Effector CD8-positive, alpha-beta T cell (primary cell): ENCODE measurements at places on chromosomes 4 and X.

DNA sequence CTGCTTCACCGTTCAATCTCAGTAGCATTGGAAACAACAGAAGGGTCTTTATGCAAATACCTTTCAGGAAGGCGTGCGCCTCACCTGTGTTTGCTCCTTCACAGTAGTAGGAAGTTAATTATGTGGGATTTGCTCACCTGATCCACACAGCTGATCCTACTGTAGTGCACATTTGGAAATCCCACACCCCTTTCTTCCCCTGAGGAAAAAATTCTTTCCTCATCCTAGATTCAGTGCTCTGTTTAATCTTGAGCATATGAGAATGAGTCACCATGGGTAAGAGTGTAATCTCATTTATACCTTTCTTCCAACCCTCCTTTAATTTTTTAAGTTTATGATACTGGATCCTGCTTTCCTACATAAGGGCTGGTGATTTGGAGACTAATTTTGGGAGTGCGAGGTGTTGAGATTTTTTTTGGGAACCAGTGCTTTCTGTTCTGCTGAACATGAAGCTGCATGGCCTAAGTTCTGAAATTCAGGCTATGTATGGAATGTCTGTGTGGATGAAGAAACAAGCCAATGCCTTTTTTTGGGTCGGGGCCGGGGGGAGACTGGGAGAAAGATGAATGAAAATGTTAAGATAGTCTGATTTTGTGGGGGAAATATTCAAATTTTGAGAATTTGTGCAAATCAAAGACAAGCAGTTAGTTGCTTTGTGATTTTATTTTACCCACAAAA, 19.0 kb downstream of the GAB1 start:
- DNase-seq = no peak

DNA sequence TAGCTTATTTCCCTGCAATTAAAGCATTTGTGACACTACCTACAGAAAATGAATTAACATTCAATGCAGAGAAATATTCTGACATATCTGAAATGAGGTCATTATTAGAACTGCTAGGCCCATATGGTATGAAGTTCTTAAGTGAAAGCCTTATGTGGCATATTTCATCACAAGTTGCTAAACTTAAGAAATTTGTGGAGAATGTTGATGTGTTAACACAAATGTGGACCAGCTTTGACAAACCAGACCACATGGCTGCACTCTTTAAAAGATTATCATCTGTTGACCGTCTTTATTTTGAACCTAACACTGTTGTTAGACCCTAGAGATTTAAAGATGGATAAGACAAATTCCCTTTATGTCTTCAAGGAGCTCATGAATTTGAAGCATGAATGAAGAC, 1024.1 kb downstream of the RPA4 start:
- no peak for DNase-seq

DNA sequence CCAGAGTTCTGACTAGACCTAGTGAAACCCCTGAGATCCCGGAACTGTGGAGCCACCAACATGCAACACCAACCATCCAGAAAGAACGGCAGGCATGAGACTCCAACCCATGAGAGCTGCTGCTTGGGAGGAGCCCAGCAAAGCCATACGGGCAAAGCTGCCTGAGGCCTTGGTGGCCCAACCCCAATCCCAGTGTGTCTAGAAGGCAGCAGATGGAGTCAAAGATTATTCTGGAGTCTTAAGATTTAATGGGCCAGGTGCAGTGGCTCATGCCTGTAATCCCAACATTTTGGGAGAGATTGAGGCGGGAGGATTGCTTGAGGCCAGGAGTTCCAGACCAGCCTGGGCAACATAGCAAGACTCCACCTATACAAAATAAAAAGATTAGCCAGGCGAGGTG, 49.2 kb upstream of the PDK3 start:
- DNase-seq = no peak

DNA sequence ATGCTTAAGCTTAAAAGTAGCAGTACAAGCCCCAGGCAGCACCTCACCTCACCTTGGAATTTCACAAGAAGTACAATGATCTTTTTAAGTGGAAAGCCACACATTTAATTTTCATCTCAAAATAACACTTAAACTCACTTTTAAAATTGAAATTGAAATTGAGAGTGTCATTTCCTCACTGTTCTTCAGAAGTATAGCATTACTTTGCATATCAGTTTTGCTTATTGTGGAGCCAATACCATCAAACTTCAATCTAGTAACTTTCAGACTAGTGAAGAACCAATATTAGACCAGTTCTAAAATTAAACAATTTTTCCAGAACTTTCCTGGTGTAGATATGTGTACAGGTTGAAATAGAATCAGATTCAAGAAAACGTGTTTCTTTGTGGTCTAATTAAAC, 242.4 kb downstream of the NDST4 start:
- DNase-seq = no peak

- no peak for DNase-seq
Measured at GRCh38 chr4:6441758-6442157, 30.7 kb downstream of the PPP2R2C start.

GRCh38 chrX:96430756-96431455, 253.7 kb upstream of the DIAPH2 start:
- no peak for DNase-seq

DNA sequence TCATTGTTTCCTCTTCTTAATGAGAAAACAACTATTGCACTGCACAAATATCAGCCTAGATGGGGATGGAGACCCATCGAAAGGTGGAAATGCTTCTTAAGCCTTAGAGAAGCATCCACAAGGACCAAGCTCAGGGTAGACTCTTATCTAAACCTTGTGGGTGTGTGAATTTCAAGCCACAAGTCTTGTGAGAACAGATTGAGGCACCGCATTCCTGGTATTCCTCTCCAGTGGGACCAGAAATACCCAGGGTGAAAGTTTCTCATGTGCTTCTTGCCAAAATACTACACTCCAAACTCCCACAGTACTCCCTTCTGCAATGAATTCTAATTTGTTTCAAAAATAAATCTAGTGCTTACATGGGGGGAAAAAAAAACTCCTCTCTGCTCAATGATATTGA, 375.6 kb downstream of the PDGFC start:
- no peak for DNase-seq

- no peak for DNase-seq
Measured at GRCh38 chr4:165927815-165928214, 54.8 kb downstream of the TLL1 start.

DNA sequence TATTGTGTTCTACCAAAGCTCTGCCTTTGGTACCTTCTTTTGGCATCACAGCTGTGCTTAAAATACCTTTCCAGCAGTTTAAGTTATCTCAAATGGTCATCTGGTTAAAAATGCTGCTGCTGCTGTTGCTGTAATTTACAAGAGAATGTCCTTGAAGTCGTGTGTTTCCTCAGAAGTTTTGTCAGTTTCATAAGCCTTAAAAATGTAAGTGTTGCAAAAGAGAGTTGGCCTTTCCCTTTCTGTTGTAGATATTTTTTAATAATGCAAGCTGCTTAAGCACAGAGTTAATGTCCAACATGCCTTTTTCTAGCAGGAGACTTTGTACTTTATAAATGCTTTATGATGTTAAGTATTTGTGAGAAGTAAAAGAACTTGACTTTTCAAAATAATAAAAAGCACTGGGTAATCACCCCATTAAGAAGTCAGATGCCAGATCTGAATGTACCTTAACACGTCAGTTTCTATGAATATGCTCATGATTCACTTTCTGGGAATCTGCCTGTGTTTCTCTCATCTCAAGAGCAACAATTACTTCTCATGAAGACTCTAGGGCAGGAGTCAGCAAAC, 35.3 kb upstream of the TENM3 start:
- no peak for DNase-seq

DNA sequence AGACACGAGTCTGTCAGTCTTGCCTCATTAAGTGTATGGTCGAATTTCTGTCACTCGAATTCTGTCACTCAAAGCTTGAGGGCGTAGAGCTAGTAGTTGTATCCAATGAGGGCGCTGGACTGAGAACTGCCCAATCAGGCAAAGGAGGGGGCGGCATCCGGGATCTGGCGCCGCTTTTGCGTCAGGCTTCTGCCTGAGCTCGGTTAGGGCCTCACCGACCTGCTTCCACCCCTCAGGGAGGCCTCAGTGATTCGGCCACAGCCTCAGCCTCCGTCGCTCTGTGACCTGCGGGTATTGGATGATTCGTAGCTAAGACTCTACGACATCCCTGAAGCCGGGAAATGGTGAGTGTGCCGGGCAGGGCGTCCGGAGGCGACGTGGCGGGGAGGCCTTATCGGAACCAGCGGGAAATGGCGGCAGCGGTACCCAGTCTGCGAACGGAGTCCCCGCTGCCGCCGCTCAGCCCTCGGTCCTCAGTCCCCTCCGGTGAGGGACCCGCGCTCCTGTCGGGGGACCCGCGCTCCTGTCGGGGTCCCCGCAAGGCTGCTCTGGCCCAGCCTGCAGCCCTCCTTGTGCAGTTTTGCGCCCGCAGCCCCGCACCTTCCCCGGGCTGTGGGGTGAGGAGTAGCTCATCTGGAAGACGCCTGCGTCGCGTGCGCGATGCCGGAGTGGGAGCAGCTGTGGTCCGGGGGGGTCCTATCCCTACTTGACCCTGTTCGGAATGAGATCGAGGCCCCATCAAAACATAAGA, 88.3 kb downstream of the ZNF718 start:
- DNase-seq = no peak

DNA sequence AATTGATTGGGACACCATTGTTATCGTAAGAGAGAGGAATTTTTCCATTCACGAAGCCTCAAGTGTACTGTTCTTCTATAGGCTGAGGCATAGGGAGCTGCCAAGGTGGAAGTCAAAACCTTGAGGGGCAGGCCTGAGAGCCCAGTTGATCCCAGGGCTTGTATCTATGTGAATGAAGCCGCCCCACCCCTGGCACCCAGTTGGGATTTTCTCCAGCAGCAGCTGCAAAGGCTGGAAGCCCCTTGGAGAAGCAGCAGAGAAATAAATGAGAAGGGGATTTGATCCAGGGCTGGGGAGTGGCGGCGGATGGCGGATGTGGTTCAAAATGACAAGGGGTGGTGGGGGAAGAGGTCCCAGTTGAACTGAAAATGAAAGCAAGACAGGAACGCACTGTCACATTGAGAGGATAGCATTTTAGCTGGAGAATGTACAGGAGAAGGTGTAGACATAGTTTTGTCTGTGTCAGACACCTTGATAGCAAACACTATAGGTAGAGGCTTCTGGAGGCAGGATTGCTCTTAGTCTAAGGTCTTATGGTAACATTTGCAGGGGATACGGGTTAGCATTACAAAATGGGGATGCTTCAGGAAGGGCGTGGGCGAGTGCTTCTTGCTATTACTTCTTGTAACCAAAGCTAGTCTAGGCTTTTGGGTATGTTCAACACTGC, 32.6 kb downstream of the DOCK11 start:
- DNase-seq = peak; percentile 2

DNA sequence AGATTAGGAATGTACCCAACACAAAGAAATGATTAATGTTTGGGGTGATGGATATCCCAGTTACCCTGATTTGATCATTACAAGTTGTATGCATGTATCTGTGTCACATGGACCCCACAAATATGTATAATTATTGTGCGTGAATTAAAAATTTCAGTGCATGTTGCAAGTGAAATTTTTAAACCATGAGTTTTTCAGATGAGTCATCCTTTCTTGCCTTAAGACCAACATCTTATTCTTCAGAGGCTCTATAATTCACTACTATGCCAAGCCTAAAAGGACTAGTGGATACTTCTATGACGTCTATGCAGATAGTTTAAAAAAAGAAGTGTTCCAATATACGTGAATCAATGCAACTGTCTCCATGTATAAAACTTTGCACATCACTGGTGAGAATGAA, 113.0 kb upstream of the SH3RF1 start:
- no peak for DNase-seq

DNA sequence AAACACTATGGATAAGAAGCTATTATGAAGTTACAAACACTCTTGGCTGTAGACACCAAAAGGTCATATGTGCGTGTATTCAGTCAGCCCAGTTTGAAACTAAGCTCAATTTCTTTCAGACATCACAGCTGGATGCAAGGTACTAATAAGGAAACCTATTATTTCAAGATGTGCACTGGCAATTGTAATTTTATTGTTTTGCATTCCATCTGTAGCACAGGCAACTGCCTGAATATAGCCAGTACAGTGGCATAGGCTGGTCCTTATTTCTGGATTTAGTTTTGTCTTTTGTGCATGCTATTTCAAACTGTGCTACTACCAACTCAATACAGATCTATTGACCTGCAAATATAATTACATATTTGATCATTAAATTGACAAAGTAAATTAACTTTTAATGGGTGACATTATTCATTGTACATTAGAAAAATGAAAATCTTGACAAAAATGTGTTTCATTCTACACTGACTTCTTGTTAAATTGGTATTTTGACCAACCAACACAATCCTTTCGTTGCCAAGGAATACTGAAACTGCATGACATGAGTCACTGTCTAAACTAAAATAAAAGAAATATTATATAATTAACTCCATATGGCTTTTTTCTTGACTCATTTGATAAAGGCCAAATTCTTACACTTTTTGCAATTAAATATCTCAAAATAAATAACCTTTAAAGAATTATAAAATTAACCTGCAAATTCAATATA, 594.3 kb upstream of the ADGRL3 start:
- DNase-seq = no peak

- DNase-seq = no peak
Measured at GRCh38 chrX:110723844-110724243, 71.8 kb downstream of the CHRDL1 start.

DNA sequence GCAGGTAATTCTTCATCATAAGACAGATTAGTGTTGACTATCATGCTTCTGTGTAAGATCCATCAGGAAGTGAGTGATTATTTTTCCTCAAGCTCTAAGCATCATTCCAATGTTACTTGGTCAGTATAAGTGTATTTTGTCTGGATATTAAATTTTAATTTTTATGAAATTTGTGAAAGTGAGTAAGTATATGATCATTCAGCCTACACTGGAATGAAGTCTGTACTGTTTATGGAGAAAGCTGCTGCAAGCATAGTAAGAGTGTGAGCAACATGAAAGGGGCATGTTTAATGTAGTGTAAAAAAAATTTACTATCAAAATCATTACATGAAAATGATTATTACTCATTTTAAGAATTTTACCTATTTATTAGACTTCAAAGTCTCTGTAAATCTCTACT, 84.8 kb downstream of the IL15 start:
- no peak for DNase-seq

GRCh38 chr4:17142232-17142711, 243.8 kb upstream of the LDB2 start:
- no peak for DNase-seq

- no peak for DNase-seq
Measured at GRCh38 chr4:17010426-17011087, 112.1 kb upstream of the LDB2 start.

DNA sequence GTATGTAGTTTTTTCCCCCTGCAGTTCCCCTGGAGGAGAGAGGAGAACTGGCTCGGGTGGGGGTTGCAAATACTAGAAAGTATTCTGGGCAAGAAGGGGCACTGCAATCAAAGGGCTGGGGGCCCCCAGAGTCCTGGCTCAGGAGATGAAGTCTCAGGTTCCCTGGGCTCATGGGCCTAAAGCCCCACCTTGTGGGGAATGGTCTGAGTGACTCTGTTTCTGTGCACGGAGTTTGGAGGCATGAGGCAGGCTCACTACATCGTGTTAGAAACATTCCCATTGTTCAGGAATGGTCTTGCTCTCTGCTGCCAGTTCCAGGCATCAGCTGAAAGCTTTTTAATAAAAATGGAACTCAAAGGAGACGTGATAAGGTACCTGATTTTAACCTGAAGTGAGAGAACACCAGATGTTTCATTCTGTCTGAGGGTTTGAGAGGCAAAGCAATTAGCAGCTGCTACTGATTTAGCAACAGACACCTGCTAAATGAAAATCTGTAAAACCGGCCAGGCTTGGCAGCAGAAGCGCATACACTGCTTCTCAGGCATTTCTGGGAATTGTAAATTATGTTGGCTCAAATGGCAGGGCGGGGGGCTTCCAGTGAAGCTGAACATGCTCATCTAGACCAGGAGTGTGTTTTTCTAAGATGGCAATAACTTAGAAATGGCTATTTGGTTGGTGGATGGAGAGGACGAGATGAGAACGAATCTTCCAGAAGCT, 122.7 kb downstream of the TMEM164 start:
- no peak for DNase-seq
